Activated T-helper 1 cell treated with Interleukin-2 at 50 U/mL for 16 hours (primary cell): ENCODE measurements at places on chromosomes 16 and 17.

DNA sequence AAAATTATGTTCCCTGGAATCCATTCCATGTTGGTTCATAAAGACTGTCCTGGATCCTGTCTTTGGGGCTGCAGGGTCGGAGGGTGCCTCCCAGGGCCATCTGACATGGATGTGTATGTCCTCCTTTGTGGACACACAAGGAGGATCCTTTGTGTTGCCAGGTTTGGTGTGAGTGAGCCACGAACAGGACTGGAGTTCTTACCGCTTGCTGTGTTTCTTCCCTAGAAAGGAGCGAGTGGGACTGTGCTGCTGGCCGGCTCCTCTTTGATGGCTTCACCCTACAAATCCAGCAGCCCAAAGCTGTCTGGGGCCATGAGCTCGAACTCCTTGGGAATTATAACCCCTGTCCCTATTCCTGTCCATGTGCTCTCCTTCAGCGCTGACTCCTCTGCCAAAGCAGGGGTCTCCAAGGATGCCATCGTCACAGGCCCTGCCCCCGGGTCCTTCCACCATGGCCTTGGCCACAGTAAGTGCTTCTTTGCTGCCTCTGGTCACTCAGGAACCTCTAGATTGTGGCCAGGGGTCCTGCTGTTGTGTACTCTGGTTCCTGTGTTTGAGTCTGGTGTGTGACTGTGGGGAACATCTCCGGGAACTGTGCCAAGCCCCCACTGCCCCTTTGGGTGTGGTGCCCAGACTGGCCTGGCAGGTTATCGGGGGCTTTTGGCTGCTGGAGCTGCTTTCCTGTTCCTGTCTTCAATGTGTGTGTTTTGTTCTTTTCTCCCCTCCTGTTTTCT is 29.5 kb downstream of the UBN1 start:
- DNase-seq: no peak

DNA sequence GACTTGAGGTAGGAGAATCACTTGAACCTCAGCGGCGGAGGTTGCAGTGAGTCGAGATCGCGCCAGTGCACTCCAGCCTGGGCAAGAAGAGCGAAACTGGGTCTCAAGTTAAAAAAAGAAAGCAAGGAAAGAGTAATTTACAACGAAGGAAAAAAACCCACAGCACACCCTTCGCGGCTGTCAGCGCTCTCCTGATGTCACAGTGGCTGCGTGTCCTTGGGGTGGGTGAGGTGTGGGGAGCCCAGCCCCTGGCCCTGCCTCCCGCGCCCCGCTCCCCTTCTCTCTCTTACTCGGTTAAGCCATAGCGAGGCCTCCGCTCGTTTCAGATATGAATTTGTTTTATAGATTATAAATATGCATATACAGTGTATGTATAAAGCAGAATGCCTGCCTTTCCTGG is 740 bp upstream of the JPT2 start:
- DNase-seq: no peak

DNA sequence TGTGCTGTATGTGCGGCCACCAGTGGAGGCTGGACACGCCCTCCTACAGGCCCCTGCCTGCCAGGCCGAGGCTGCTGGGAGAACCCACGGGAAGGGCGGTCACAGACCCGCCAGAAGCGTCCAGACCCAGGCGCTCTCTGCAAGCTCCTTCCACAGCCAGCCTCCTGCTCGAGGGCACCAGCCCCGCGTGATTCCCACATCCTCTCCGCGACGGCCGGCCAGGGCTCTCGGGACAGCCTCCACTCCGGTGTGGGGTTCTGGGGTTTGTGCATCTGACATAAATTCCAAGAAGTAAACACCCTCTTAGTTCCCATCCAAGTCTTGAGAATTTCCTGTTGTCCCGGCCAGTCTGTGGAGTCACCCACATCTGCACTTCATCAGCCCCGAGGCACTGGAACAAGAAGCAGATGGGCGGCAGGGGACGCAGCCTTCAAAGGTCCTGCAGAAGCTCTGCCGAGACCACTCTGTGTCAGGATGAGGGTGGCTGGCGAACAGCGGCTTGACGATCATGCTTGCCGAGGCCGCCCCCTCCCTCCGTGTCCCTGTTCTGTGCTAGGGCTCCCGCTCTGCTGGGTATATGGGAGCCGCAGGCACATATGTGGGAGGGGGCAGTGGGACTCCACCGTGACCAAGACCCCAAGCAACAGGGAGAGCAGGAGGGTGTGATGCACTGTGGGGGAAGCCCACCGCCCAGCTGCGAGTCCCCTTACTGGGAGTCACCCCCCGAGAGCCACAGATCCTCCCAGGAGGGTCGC is 2.4 kb upstream of the TMEM204 start:
- DNase-seq: no peak

DNA sequence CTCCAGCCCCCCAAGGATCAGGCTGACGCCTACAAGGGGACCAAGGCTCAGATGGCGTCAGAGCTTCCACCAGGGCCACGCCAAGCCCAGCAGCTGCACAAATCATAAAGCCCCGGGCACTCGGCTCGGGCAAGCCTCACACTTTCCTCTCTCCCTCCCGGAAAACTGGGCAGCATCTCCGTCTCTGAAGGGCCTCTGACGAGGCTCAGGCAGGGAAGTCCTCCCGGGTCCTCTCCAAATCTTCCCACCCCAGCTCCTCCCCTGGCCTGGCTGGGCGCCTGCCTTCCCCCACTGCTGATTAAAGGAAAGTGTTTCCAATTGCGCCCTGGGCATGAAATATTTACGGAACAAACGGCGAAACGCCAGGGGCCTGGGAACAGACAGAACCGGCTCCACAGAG is 38.5 kb downstream of the PIEZO1 start:
- DNase-seq: no peak

- no peak for DNase-seq
Observed at GRCh38 chr16:28876019-28876659, 2.1 kb upstream of the ATP2A1 start.

- no peak for DNase-seq
Observed at GRCh38 chr17:33469911-33470310, 176.8 kb upstream of the ASIC2 start.

- DNase-seq: no peak
Observed at GRCh38 chr17:48751733-48752398, 23.3 kb upstream of the HOXB13 start.

- no peak for DNase-seq
Observed at GRCh38 chr17:2683912-2684311, 27.7 kb downstream of the CLUH start.

GRCh38 chr16:79061181-79061580 is 539.4 kb downstream of the MAF start:
- no peak for DNase-seq

- no peak for DNase-seq
Observed at GRCh38 chr16:76956841-76957240, 234.1 kb upstream of the MON1B start.

GRCh38 chr17:56833809-56834379 is at the start of the genes C17orf67 and DGKE:
C17orf67 (minus strand) TSS chr17:56833920; CDS start chr17:56815810, 18,110 bp downstream.
DGKE (plus strand) TSS chr17:56834151; CDS start chr17:56834796, 645 bp downstream.
- peak; percentile 98 for DNase-seq

- no peak for DNase-seq
Observed at GRCh38 chr16:55323637-55324271, at the start of gene IRX6. IRX6 (plus strand) TSS chr16:55324203; CDS start chr16:55325092, 889 bp downstream.

DNA sequence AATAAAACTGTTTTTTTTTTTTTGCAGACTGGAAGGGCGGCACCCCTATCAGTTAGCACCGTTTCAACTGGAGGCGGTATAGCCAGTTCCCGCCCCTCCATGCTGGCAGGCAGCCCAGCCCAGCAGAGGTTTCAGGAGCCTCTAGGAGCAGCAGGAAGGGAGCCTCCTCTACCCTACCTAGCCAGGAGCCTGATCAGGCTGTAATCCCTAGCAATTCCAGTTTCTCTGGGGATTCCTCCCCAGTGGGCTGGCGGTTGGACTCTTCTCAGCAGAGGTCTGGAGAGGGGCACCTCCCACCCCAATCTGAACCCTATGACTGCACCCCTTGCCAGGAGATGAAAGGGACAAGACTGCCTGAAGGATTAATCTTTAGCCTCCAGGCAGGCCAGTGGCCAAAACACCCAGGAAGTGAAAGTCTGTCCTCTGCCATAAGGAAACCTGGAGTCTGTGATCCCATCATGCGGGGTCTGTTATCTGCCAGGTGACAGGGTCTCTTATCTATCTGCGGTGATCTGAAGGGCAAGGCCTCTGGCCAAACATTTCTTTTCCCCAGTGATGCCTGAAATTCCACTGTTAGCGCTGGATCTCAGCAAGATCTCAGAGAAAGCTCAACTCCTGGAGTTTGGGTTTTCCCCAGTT is 4.9 kb upstream of the CDH1 start:
- DNase-seq: no peak

- DNase-seq: no peak
Observed at GRCh38 chr16:11668623-11669379, 546 bp downstream of the SNN start.

GRCh38 chr17:34756637-34757021 is 177.2 kb downstream of the TMEM132E start:
- DNase-seq: no peak

DNA sequence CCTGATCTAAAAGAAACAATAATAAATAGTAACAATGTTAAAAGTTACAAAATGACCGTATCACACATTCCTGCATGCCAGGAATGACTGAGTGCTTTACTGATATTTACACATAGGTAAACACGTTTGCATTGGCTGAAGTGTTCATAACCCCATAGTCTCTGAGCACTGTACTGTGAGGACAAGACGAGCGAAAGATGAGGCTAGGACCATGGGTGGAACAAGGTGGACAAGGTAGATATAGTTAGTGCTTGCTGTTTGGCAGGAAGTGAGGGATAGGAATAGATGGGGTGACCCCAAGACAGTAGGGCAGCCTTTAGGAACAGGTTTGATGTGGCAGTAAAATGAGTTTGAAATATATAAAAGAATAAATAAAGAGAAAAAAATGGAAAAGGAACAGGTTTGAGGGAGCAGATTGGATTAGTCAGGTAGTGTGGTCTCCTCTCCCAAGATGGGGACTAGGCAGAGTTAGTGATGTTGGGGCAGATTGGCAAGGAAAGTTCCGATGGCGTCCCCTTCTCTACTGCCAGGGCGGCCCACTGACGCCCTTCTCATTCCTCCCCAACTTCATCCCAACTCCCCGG is 452 bp upstream of the E2F4 start:
- no peak for DNase-seq

GRCh38 chr16:56549744-56550385 is 15.0 kb upstream of the MT4 start:
- no peak for DNase-seq

GRCh38 chr17:50865868-50866260 is 290 bp downstream of the TOB1 start:
- DNase-seq: no peak

- DNase-seq: no peak
Observed at GRCh38 chr16:10242916-10243315, 60.7 kb upstream of the GRIN2A start.

- no peak for DNase-seq
Observed at GRCh38 chr17:50207792-50208567, 6.5 kb upstream of the COL1A1 start.

- no peak for DNase-seq
Observed at GRCh38 chr16:75252946-75253911, 1.8 kb upstream of the BCAR1 start.

DNA sequence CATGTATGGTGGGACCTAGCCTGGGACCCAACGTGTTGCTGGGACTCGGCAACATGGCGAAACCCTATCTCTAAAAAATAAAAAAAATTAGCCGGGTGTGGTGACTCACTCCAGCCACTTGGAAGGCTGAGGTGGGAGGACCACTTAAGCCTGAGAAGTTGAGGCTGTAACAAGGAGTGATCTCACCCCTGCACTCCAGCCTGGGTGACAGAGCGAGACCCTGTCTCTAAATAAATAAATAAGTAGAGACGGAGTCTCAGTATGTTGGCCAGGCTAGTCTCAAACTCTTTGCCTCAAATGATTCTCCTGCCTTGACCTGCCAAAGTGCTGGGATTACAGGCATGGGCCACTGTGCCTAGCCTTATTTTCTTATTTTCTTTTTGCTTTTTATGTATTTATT is 10.1 kb upstream of the CNP start:
- DNase-seq: no peak

- no peak for DNase-seq
Observed at GRCh38 chr17:48997827-48998586, 822 bp downstream of the IGF2BP1 start.

GRCh38 chr16:7090628-7091115 is 242.0 kb upstream of the RBFOX1 start:
- DNase-seq: no peak

- no peak for DNase-seq
Observed at GRCh38 chr17:81120149-81120484, 45.2 kb upstream of the PVALEF start.

- no peak for DNase-seq
Observed at GRCh38 chr16:81758376-81758775, 20.7 kb upstream of the PLCG2 start.

- no peak for DNase-seq
Observed at GRCh38 chr17:57405491-57406072, 149.3 kb downstream of the MSI2 start.

DNA sequence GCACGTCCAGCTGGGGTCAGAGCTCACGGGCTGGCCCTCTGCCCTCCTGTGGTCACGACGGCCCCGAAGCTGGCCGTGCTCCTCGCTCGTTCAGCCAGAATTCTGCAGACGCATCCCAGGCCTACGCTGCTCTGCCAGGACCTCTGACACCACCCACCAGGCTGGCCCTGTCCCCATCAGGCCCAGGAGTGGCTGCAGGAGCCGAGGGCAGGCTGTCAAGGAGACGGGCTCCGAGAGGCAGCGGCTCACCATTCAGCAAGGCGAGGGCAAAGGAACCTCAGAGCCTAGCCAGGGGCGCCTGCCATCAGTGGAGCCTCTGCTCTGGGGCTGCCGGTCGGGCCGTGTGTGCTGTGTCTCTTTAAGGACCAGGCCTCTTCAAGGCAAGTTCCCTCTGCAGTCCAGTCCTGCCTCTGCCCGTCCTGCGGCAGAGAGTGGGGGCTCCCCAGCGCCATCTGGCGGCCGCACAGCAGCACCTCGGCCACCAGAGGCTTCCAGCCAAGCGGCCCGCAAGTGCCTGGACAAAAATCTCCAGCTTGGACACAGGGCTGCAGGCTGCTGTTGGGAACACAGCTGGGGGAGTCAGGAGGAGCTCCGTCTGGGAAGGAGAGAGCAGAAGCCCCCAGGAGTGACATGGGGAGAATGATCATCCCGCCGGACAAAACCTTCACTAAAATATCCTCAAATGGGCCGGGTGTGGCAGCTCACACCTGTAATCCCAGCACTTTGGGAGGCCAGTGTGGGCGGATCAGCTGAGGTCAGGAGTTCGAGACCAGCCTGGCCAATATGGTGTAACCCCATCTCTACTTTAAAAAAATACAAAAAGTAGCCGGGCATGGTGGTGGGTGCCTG is 7.4 kb upstream of the ABR start:
- peak; percentile 62 for DNase-seq
